HTR-8/SVneo (cell line): ENCODE measurements at places on chromosomes 6 and 20.

- DNase-seq, result no peak
Observed at GRCh38 chr20:40156600-40157317, 532.3 kb downstream of the MAFB start.

DNA sequence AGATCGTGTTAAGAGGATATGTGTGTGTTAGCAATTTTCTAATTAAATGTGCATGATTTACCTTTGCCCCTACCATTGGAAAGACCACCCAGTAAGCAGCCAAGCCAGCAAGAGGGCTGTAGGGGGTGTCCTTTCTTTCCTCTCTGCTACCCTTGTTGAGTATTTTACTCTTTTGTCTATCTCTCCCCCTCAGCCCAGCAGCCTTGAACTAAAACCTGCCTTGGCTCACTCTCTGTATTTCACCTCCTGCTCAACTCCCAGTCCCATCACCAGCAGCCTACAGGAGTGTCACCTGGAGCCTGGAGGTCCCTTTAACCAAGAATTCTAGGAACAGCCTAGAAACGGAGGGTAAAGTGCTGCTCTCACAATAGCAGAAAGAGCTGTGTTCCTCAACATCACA is 81.0 kb downstream of the HIVEP2 start:
- no peak for DNase-seq

GRCh38 chr6:131258010-131258652 is 122.9 kb downstream of the AKAP7 start:
- DNase-seq, result no peak

- DNase-seq, result no peak
Observed at GRCh38 chr6:166691746-166692145, 64.7 kb upstream of the RPS6KA2 start.

DNA sequence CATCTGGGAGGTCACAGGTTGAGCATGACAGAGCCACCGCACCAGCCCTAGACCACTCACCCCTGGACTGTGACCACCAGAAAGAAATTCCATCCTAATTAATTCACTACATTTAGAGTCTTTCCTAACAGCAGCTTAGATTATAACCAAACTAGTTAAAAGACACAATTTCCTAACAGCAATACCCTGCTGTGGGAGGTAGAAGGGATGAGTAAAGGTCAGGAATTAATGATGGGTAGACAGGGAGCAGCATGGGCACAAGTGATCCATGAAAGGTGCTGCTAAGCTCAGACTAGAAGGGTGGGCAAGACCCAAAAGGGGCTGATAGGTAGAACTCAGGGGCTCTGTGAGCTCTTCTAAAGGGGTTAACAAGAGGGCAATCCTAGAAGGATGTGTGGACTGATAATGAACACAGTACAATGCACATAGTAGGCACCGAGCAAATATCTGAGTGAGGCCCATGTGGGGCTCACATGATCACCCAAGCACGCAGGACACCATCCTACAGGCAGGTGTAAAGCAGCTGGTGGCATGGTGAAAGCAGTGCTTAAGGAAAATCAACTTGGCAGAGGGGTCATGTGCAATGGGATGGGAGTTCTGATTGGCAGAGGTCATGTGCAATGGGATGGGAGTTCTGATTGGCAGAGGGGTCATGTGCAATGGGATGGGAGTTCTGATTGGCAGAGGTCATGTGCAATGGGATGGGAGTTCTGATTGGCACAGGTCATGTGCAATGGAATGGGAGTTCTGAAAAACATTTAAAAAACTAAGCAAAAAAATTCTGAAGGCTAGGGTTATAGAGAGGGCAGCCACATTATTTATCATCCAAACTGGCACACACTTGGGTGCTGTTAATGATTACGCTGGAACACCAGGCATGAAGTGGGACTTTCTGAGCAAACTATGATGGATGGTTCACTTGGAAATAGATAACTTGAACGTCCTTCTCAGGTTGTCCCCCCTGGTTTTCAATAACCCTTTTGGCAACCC is 188.2 kb upstream of the FOXQ1 start:
- no peak for DNase-seq

GRCh38 chr6:43035495-43036194 is 14.2 kb downstream of the RRP36 start:
- no peak for DNase-seq

GRCh38 chr6:170091639-170092579 is 199.0 kb downstream of the DLL1 start:
- DNase-seq, result no peak

- no peak for DNase-seq
Observed at GRCh38 chr20:34876406-34877282, at the start of gene ACSS2. ACSS2 (plus strand) TSS chr20:34876612; CDS start chr20:34876646, 34 bp downstream.

GRCh38 chr6:106060167-106060566 is 26.0 kb upstream of the PRDM1 start:
- DNase-seq, result no peak

GRCh38 chr6:161143663-161144430 is 130.0 kb downstream of the AGPAT4 start:
- no peak for DNase-seq

- no peak for DNase-seq
Observed at GRCh38 chr20:46209930-46210671, 92.0 kb downstream of the CD40 start.

GRCh38 chr20:3932277-3932676 is 43.1 kb downstream of the PANK2 start:
- no peak for DNase-seq

DNA sequence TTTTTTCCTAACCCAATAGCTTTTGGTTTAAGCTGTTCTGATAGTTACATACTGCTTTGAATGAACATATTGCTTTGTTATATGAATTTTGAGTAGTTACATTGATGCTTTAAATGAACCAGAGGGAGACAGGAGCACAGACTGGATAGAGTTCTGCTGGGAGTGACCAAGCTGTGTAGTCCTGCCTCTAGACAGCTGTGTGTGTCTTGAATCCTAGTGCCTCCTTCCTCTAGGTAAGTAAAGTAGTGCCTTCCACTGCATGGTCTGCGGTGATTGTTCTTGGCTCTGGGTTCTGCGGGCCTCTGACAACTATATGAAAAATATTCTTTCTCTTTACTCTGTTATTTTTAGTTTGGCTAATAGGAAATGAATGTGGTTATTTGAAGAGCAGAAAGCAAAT is 46.0 kb upstream of the ADGRG6 start:
- no peak for DNase-seq

- no peak for DNase-seq
Observed at GRCh38 chr6:82910820-82911219, 154.8 kb downstream of the UBE3D start.

- DNase-seq, result no peak
Observed at GRCh38 chr20:24648919-24649318, 179.5 kb downstream of the SYNDIG1 start.

GRCh38 chr20:48007351-48007750 is 222.1 kb upstream of the SULF2 start:
- no peak for DNase-seq

GRCh38 chr6:159125014-159125609 is 44.1 kb upstream of the FNDC1 start:
- no peak for DNase-seq
